ENCODE measurements at places on chromosomes 6 and 20.

DNA sequence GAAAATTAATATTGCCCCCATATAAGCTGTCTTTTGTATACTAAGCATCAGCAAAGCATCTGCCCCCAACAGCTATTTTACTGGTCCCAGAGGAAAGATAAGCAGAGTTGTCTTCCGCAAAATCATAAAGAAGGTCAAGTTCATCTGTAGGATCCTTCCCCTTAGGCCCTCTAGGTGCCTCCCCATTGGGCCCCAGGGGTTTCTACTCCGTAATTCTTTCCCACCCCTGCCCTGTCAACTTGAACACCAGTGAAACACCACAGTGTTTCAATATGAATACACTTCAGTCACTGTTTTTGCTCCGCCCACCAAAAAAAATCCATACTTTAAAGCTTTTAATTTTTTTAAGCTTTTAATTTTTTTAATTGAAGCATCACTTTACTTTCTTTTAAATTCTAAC, 159.2 kb downstream of the ATXN1 start:
- DNase-seq, result no peak

DNA sequence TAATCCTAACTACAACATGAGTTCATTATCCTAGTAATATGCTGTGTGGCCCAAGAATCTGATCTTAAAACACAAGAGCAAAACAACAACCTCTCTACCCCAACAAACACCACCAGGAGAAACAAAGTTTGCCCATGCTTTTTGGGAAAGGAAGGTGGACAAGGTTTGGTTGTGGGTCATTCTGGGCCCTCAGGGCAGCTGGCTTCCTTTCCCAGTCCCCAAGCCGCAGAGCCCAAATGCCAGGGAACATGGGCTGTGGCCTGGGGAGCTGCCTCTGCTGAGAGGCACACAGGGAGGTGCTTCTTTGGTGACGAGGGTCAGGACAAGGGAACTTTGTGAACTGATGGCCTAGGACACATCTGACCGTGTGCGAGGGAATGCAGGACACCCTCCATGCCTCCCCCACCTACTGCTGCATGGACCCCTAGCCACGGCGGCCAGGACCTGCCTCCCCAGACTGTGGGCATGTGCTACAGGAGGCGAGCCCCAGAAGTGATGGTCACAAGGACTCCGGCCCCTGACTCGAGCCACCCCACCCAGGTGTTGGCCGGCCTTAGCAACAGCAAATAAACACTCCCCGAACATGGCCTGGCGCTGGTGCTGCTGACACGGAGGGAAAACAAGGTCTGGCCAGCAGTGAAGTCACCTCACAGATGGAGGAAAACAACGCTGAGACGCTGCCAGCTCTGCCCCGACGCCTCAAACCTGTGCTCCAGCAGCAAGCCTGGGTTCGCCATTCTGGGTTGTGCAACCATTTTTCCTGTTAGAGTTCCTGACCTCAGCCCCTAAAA, 55.6 kb downstream of the RRBP1 start:
- DNase-seq, result no peak

GRCh38 chr20:23024701-23025100, 10.4 kb upstream of the SSTR4 start:
- no peak for DNase-seq

GRCh38 chr6:97322811-97323210, 39.8 kb upstream of the MMS22L start:
- no peak for DNase-seq

DNA sequence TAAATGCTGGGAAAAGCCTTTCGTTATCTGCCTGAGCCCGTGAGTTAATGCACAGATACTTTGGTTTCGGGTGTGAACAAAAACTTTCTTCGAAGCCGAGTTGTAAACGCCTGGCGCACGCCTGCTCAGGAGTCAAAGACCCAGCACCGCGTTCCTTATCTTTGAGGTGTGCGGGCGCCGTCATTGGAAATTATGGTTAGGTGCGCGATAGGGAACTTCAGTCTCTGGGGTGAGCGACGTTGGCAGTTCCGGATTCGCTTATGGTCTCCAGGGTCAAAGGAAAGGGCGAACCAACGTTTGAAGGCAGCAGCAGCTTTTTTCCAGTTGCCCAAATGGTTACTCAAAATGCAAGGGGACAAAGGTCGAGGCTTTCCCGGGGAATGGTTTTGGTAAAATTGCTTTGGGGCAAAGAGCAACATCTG, 853 bp downstream of the SLC22A3 start:
- DNase-seq, result no peak

DNA sequence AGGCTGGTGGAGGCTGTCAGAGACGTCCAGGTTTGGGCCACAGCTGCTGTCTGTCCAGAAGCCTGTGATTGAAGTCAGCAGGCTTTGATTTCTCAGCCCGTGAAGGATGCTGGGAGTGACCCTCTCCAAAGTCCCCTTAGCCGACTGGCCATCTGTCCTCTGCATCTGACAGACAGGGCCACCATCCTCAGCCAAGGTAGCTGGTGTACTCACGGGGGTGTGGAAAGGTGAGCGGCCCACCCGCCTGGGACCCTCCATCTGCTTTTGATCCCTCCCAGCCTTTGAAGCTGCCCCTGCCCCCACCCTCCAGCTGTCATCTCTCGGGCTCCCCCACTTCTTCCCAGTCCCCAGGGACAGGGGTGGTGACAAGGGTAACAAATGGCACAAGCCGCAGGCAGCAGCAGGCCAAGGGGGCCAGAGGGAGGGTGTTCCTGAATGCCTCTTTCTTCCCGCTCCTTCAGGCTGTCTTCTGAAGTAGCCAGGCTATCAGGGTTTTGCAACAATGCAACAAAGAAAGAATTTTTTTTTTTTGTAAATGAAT, 84.4 kb downstream of the EYA2 start:
- DNase-seq, result no peak

DNA sequence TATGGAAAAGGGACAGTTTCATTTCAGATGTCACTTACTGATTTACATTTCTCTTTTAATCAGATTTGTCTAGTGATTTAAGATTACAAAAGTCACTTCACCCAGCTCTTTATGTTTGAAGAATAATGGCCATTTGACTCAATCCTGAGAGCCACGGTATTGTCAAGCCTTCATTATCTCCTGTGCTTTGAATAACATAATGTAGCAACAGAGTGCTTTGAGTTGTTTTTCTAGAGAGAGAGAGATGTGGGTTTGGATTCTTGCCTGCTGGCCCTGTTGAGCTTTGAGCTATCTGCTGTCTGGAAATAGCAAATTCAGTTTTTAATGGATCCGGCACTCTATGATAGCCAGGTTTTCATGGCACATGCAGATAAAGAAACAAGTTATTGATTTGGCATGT, 478.4 kb upstream of the SOX4 start:
- DNase-seq, result no peak

GRCh38 chr6:99761711-99762110, 155.1 kb downstream of the PRDM13 start:
- no peak for DNase-seq

- no peak for DNase-seq
Observed at GRCh38 chr6:157798851-157799250, 24.2 kb upstream of the SNX9 start.

GRCh38 chr6:33828764-33829731, 25.2 kb upstream of the MLN start:
- no peak for DNase-seq

DNA sequence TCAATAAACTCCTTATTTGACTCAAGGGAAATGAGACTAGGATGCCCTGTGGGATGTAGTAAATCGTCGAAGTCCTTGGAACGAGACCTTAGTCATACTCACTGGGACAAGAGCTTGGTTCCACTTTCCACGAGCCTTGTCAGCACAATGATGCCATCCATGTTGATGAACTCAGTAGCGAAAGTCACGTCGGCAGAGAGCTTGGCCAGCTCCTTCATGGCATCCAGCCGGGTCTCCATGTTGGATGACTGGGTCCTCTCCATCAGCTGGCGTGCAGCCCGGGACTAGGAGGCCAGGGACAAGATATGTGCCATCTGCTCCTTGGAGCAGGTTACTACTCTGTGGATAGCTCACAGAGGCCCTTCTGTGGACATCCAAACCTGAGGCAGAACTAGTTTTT, 17.5 kb downstream of the ELMO2 start:
- DNase-seq, result no peak

GRCh38 chr20:5141615-5142014, 14.8 kb downstream of the CDS2 start:
- no peak for DNase-seq

- no peak for DNase-seq
Observed at GRCh38 chr20:51422514-51423289, 119.8 kb downstream of the NFATC2 start.

DNA sequence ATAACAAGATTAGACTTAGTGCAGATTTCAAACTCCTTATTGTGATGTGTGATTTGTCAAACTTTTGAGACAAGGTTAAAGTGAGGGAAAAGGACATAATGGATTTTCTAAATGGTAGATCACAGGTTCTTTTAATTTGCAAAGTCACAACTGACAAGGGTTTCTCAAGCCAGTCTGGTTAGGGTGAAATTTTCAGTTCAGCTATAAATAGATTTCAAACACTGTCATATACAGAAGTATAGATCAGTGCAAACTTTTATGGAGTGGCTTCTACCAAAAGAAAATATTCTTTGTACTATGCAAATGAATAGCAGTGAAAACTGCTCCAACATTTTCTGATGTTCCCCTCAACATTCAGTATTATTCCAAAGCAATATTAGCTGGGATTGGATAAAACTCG, 337.1 kb upstream of the MAN1A1 start:
- no peak for DNase-seq

GRCh38 chr6:10692965-10693538, 1.4 kb downstream of the C6orf52 start:
- DNase-seq, result no peak

DNA sequence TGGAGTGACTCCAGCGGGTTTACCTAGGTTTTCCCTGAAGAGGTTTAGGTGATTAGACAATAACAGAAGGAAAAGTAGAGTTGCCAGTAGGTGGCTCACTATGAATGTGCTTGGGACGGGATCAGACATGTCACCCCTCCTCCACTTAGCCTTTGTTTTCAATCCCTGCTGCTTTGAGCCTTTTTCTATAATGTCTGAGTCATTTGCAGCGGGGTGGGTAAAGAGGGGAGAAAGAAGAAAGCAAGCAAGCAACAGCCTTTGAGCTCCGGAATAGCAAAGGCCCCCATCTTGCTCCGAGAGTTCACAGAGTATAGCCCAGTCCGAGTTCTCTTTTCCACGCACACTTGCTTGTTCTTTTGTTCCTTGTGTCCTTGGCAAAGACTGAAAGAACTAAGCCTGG, 129.1 kb downstream of the PACRG start:
- no peak for DNase-seq

DNA sequence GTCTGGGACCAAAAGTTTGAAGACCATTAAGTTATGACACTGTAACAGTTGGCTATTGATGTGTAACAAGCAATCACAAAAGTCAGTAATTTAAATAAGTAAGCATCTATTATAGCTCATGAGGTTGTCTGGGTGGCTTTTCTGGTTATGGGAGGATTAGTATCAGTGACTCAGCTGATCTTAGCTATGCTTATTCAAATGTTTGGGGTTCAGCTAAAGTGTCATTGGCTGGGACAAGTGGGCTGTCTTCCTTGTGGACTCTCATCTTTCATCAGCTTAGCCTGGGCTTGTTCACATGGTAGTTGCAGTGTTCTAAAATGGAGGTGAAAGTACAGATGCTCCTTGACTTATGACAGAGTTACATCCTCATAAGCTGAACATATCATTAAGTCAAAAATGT, 74.6 kb upstream of the LAMP5 start:
- no peak for DNase-seq

- DNase-seq, result no peak
Observed at GRCh38 chr20:33649201-33649681, 12.9 kb upstream of the C20orf144 start.

GRCh38 chr20:49386848-49387580, 95.5 kb downstream of the KCNB1 start:
- DNase-seq, result no peak

DNA sequence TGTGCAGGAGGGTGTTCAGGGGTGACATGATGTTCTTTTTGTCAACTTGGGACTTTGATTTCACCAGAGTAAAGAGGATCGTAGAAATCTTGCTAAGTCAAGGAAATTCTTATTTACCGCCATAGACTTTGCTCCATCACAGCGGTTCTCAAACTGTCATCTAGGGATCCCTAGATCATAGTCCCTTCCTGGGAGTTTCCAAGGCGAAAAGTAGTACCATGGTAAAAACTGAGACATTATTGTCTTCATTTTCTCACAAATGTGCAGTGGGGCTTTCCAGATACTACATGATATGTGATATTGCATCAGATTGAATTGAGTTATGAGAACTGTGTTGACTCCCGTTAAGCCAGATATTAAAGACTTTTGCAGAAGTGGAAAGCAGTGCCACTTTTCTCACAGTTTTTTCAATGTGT, 79.7 kb downstream of the JARID2 start:
- DNase-seq, result no peak

DNA sequence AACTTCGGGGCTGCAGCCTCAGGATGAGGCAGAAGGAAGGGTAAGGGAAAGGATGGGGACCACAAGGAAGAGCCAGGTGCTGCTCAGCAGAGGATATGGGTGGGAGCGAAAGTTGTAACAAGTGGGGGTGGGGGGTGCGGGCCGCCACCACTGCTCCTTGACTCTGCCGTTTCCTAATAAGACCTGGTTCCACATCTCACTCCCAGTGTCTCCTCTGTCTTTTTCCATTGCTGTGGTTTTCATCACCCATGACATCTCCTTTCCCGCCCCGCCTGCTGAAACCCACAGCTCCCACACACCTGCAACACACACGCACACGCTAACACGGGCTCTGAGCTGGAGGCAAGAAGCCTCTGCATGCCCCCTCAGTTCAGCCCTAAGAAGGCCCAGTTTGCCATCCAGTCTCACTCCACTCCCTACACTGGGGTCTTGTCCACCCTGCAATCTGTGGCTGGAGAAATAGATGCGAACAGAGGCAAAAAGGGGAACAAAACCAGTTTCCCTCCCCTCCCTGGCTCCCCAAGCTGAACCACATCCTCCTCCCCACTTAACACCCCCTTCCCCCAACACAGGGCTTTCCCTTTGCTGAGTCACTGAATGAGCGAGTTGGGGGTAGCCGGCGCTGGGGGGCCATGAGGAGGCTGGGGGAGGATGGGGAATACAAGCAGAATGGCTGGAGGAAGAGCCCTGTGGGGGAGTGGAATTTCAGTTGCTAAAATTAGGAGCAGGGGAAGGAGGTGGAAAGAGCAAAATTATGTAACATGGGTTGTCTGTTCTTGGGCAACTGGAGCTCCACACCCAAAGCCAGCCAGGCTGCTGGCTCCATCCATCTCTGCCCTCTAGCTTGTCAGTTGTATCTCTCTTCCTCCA, 11.5 kb downstream of the NFKBIL1 start:
- DNase-seq, result no peak

- no peak for DNase-seq
Observed at GRCh38 chr6:15876406-15876805, 213.6 kb upstream of the DTNBP1 start.

GRCh38 chr6:70423189-70424134, 10.2 kb downstream of the FAM135A start:
- DNase-seq, result no peak

DNA sequence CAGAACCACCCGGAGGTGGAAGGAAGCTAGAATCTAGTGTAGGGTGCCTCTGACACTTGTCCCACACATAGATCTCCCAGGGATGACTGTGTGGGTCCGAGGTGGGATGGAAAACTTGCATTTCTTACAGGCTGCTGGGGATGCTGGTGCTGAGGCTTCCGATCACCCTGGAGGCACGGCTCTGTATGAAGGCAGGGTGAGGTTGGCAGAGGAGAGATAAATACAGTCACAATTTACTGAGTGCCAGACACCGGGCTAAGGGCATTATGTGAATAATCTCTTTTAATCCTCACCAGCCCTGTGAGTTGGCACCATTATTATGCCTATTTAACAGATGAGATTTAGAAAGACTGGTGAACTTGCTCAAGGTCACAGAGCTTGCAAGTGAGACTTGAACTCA, 250.2 kb upstream of the RREB1 start:
- no peak for DNase-seq
